Neural progenitor cell (in vitro differentiated cells): ENCODE measurements at places on chromosomes 1 and 21.

DNA sequence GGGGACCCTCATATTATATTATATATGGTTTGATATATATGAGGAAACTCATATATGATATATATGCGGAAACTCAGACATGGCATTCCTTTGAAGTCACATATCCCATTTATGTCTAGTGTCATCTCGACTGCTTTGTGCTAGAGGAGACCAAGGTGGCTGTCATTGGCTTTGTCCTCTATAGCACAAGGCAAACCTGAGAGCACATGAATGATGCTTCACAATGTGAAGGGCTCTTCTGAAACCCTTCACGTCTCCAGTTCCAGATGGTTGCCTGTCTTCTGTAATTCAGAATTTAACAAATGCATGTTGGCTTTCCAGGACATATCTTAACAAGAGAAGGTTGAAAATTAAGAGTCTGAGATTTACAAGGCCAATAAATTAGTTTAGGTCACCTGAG, 303.6 kb downstream of the BARHL2 start:
- DNase-seq = no peak

DNA sequence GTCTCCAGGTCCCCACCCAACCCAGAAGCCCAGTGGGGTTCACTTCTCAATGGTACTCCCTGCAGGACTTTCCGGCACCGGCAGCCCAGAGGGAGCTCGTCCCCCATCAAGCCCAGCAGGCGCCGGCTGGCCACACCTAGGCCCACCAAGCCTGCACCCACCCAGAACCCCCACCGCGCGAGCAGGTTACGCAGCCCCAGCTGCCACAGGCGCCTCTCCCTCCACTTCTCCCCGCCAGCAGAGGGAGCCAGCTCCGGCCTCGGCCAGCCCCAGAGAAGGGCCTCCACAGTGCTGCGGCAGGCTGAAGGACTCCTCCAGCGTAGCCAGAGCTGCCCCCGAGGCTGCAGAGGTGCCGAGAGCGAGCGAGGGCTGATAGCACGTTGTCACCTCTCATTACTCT, 722.3 kb downstream of the PLA2G4A start:
- DNase-seq = no peak

GRCh38 chr21:30207252-30207579, 8.7 kb downstream of the CLDN8 start:
- DNase-seq = no peak

DNA sequence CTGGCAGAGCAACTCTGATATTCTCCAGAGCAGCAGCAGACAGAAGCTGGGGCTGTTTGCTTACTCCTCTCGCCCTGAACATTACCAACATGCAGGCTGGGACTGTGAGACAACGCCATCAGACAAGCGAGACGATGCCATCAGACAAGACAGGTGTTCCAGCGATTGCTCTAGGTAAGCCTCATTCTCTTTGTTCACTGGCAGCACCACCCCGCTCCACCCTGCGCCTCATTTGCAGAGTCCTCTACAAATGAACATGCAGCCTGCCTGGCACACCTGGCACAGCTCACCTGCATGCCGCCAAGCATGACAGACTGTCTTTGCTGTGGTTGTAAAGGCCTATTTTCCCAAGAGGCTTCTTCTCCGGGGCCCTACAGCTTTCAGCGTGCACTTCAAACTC, 346.2 kb downstream of the SMYD3 start:
- DNase-seq = no peak

DNA sequence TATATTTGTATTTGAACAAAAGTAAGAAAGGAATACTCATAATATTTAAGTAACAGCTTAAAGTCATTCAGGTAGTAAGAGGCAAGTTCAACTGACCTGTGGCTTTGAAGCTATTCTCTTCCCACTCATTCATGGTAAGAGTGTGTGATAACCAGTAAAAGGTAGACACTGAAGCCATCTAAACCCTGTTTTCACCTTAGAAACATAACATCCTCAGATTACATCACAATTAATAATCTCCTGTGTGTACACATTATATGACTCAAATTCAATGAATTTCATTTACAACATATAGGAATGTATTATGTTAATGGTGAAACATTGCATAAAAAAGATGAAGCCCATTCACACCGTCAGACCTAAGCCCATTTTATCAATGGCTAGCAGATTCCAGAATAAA, 364.8 kb upstream of the SNX7 start:
- DNase-seq = no peak

DNA sequence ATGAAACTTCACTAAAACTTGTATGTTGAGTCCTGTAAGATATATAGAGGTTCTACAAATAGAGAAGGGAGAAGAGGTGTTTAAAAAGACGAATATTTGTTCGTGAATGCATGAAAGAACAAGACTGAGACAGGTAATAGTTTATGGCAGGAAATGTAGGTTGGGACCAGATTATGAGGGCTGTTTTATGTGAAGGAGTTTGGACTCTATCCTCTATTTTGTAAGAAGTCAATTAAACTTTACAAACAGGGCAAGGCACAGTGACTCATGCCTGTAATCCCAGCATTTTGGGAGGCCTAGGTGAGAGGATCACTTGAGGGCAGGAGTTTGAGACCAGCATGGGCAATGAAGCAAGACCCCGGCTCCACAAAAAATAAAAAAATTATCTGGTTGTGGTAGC, 5.7 kb downstream of the SLC35A3 start:
- DNase-seq = no peak

- DNase-seq = no peak
These were observed 17.0 kb upstream of the KCNA10 start for GRCh38 chr1:110535985-110536384.

DNA sequence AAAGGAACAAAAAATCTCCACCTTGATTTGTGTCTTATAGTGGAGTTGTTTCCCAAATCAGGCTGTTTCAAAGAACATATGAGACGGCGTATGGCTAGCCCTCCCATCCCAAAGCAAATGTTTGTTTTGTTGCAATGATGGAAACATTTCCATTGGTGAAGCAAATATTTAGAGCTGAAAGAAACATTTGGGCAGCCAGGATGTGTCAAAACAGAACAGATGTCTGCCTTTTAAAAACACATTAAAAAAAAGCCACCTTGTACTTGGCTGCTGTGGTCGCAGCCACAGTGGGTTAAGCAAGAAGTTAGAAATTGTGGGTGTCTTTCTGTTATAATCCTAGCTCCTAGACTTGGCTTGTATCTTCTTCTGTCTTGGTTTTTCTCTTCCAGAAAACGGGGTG, 116.3 kb downstream of the PEX14 start:
- no peak for DNase-seq

GRCh38 chr1:87150143-87150542, 178.5 kb upstream of the LMO4 start:
- DNase-seq = no peak

DNA sequence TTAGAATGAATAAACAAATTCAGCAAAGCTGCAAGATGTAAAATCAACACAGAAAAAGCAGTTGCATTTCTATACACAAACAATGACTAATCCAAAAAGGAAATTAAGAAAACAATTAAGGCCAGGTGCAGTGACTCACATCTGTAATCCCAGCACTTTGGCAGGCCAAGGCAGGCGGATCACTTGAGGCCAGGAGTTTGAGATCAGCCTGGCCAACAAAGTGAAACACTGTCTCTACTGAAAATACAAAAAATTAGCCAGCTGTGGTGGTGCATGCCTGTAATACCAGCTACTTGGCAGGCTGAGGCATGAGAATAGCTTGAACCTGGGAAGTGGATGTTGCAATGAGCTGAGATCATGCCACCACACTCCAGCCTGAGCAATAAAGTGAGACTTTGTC, 22.3 kb downstream of the THEM4 start:
- no peak for DNase-seq

DNA sequence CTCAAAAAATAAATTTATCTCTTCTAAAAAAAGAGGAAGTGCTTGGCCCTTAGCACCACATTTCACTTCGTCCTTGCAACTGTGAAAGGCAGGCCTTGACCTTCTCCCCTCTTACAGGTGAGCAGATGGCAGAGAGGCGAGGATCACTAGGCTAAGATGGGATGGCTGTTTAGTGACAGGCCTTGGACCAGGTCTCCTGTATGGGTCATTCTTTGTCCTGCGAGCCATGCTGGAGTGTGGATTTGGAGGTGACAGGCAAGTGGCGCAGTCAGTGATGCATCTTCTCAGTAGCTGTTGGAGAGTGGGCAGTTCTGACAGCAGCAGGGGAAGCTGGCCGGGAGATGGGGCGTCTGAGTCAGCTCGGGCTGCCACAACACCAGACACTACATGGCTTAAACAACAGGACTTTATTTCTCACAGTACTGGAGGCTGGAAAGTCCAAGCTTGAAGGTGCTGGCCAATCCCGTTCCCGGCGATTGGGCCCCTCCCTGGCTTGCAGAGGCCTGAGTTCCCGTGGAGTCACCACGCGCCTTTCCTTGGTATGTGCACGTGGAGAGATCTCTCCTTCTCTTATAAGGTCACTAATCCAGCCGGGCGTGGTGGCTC, 16.5 kb downstream of the SLC27A3 start:
- no peak for DNase-seq

DNA sequence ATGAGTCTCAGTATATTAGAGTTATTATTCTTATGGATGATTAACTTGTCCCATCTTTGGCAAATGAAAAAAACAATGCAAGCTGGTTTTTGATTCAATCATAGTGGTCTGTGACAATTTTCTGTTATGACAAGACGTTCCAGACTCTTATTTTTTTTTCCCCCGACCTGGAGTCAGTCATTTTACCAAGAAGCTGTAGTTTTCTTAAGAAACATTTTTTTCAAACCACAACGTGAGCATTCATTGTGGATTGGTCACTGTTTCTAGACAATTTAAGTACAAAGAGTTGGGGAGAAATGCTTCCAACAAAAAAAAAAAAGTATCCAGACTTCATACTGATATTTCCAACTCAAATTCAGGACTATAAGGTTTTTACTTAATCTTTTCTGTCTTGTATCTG, 8.0 kb upstream of the ANGPTL3 start:
- no peak for DNase-seq

GRCh38 chr1:234987415-234988154, 141.1 kb downstream of the TOMM20 start:
- DNase-seq = peak; percentile 73

DNA sequence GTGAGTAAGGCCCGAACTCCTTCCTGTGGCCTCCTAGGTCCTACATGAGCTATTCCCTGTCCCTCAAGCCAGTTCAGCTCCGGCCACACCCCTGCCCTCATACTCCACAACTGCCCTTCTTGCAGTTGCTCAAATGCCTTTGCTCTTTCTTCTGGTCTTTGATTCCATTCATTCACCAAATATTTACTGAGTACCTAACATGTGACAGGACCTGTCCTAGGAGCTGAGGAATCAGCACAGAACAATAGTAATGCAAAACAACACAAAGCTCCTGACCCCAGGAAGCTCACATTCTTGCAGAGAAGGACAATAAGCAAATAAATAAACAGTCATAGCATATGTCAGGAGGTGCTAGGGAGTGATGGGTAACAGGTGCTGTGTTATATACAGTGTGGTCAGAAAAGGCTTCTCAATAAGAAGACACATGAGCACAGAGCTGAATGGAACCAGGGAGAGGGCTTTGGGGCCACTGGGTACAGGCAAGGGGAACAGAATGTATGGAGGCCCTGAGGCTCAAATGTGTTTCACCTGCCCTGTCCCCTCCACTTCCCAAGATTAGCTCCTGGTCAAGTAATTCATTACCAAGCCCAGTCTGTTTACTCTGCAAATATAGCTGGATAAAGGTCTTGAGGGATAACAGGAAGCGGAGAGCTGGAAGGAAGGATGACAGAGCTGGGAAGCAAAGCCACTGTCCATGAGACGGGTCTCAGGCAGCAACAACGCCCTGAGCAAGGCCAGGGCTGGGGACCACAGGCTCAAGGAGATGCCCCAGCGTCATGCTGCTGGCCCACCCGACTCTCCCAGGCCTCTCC, 145.1 kb downstream of the CSMD2 start:
- DNase-seq = no peak

- no peak for DNase-seq
These were observed 42.3 kb upstream of the HAO2 start for GRCh38 chr1:119326251-119326650.

DNA sequence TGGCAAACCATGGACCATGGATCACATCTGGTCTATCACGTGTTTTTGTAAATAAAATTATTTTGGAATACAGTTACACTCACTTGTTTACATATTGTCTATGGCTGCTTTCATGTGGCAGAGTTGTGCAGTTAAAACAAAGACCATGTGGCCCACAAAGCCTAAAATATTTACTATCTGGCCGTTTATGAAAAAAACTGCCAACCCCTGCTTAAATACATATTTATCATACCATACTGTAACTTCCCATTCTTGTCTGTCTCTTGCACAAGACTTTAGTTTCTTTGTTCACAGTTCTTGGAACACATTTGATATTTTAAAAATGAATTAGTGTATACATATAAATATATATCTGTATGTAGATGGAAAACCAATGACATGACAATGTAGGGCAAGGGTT, 141.5 kb downstream of the PAPPA2 start:
- DNase-seq = no peak
